ENCODE measurements at places on chromosomes 7 and 10.

DNA sequence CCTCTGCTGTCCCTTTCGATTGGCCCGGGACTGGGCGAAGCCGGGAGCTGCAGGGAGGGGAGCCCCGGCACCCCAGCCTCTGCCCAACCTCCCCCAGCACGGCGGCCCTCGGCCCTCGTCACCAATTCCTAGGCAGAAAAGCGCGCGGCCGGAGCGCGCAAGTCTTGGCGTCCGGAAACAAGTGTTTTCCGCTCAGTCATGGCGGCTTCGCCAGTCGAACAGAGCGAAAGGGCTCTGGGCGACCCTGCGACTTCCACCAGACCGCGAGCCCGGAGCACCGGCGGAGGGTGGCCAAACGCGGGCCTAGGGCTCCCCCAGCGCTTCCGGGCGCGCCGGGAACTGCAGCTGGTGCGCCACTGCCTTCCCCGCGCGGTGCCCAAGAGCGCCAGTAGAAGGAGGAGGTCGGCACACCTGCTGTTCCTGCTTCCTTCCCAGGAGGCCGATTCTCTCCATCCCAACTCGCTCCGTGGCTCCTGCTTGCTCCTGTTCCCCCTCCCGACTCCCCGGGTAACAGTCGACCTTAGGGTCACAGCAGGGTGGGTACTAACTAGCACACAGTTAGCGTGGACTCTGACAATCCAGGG, 729.9 kb downstream of the ZWINT start:
- DNase-seq, result peak; percentile 88

DNA sequence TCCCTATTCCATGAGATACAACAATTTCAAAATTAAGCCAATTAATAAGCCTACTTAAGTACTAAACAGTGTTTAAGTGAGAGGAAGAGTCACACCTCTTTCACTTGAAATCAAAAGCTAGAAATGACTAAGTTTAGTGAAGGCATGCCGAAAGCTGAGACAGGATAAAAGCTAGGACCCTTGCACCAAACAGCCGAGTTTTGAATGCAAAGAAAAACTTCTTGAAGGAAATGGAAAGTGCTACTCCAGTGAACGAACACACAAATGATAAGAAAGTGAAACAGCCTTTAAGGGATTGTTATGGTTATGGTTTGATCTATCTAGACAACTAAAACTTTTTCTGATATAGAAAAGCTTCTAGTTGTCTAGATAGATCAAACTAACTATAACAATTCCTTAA, 135.4 kb upstream of the KMT2E start:
- DNase-seq, result no peak

GRCh38 chr10:10213237-10213636, 804.4 kb upstream of the CELF2 start:
- no peak for DNase-seq

- DNase-seq, result no peak
Observed at GRCh38 chr10:43117031-43117776, 21.0 kb upstream of the CSGALNACT2 start.

GRCh38 chr7:111043561-111043960, 47.4 kb upstream of the LRRN3 start:
- no peak for DNase-seq

DNA sequence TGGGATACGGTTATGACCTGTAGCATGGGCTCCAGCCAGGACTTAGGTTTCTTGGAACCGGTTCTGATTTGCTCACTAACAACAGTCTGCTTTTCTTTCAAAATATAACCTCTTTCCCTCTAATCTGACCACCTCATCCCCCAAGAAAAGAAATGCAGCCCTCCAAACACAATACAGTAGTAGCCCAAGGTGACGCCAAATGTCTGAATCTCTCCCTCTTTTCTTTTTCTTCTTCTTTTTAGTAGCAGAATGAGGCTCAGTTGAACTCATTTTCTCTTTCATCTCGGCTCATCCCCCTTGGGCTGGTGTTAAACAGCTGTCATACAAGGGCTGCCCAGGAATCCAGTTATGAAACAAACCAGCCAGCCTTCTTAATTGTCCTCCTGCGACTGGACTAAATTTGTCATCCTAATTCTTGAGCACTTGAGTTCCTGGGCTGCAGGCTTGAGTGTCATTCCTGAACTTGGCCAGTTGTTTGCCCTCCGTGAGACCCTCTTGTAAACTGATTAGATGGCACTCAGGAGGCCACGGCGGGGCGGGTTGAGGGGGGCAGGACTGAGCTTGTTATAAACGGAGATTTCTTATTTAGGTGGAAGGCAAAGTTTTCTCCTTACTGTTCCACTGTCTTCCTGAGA, 94.8 kb downstream of the SORCS3 start:
- DNase-seq, result no peak

GRCh38 chr10:87875929-87876571, 12.6 kb downstream of the PTEN start:
- no peak for DNase-seq

Data from endothelial cell (in vitro differentiated cells).